ENCODE measurements at places on chromosomes 7 and 10.

DNA sequence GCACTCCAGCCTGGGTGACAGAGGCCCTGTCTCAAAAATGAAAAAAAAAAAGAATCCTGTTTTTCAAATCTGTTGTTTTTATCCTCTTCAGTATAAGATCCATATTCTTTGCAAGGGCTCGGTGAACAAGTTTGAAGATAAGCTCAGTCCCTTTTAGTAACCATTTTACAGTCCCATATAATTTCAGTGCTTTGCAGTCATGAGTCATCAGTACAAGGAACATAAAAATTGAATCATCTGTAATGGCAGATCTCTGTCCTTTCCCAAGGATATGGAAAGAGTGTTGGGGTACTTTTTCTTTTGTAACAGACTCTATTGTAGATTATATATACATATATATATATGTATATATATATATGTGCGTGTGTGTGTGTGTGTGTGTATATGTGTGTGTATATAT is 52.2 kb upstream of the ZPBP start:
- DNase-seq: no peak

DNA sequence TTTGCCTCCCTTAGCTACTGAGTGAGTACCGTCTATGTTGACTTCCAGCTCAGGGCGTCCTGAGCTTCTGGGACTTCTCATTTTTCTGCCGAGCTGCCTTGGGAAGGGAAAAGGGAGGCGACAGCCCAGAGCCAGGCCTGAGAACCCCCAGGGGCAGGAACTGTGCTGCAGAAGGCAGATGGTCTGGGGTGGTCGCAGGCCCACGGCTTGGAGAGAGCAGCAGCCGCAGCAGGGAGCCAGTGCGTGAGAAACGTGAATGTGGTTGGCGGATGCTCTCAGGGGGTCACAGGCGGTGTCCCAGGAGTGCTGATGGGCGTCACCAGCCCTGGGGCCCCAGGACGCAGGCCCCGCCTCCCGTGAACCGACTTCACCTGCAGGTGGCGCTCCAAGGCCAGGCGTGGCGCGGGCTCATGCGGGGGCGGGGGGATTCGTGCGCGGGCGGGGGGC is 9.2 kb upstream of the PWWP2B start:
- peak; percentile 82 for DNase-seq

DNA sequence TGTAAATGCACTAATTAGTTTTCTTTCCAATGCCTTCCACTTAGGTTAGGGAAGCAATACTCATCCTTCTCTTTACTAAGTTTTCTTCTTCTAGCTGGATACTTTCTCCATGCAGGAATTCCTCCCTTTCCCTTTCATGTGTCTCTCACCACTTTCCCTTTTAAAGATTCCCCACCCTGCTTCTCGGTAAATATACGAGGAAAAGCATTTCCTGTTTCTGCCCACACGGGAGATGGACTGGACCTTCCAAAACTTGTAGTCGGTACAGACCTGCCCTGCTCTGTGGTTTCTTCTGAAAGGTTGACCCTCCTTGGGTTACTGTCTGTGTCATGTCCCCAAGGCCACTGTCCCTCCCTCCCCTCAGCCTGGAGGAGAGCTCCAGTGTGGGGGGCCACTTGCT is 58.9 kb upstream of the LYZL2 start:
- no peak for DNase-seq

DNA sequence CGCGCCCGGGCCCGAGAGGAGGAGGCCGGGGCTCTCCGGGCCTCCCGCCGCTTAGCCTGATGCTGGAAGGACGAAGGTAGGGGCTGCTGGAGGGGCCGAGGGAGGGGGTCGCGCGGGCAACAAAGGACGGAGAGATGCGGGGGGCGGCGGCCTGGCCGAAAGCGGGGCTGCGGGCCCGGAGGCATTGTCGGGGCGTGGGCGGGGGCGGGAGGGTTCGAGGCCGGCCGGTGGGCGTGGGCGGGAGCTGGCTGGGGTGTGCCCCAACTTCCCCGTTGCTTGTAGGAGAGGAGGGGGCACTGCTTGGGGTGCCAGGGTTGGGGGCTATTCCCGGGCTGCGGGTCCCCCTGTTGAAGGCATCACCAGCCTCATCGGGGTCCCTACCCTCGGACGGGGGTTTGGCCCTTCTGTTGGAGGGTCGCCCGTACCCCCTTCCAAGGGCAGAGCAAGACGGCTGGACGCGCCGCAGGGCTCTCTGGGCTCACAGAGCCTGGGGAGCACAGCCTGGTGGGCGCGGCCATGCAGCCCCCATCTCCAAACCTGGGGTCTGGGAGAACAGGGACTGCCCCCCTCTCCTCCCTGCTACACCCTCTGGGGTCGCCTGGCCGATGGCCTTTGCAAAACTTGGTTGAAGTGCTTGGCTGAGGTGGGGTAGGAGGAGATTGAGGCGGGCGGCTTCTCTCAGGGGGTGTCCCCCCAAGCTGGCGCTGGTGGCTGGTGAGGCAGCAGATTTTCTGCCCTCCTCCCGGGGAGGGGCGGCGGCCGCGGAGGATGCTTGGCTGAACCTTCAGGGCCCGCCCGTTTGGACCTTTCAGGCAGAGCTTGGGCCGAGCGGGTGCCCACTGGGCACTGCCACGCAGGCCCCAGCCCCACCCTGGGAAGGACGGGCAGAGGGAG is 699 bp downstream of the CLIP2 start:
- DNase-seq: peak; percentile 69

- no peak for DNase-seq
Observed at GRCh38 chr10:133132473-133133291, 27.3 kb upstream of the KNDC1 start.

DNA sequence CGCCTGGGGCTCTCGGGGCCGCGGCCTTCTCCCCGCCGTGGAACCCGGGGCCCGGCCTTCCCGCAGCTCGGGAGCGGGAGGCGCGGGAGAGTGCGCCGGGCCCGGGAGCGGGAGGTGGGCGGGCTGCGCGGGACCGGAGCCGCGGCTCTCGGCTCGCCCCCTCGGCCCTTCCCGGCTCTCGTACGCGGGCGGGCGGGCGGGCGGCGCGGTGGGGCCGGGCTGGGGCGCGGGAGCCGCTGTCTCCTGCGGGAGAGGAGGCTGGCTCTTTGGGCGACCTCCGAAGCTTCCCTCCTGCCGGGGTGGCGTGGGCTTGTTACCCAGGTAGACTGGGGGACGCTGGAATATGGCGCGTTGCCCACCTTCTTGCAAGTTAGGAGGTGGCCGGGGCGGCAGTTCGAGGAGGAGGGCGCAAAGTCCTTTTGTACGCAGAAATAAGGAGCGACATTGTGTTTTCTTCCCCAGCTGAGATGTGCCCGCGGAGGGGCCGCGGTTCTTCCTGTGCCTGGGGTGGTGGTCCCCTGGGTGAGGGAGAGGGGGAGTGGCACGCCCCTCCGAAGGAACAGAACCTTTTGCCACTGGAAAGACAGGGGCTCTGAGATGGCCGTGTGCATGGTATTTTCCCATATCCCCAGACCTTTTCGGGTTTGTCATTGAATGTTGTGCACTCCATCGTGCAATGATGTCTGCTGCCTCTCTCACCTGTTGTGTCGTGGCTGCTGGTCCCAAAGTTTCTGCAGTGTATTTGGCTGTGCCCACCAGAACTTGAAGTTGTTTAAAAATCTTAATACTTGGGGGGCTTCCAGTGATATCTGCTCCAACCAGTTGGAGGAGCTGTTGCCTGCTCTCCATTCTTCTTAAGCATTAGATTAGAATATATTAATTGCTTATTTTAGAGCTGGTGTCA is 844 bp downstream of the NRF1 start:
- DNase-seq: peak; percentile 84

- DNase-seq: no peak
Observed at GRCh38 chr10:46033602-46034011, 3.2 kb upstream of the NCOA4 start.

DNA sequence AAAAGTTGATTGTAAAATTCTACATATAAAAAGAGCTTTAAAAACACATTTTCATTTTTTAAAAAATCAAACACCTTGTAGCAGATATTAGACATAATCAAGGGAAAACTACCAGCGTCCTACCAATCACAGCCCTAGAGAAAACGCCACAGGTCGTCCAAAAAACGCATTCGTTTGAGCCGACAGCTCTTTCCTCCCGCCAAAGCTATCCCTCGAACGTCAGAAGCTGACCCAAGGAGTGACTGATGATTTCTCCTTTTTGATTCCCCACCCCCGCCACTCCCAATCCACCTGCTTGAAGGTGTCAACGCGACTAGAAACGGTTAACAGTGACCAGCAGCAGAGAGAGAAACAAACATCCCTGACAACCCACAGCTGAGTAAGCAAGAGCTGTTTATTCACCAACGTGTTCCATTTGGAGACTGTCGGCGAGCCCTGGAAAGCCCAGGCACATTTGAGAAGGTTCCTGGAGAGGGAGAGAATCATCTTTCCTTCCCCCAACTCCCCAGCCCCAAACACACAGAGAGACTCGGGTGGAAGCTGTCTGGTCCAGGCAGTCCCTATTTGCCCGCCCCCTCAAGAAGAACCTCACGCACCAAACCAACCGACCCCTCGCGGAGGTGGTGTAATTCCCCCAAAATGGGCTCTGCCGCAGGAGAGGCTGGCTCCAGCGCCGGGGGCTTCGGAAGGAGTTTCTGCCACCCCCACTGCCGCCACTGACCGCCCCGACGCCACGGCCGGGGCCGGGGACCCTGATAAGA is 622 bp downstream of the CPEB3 start:
- peak; percentile 55 for DNase-seq

DNA sequence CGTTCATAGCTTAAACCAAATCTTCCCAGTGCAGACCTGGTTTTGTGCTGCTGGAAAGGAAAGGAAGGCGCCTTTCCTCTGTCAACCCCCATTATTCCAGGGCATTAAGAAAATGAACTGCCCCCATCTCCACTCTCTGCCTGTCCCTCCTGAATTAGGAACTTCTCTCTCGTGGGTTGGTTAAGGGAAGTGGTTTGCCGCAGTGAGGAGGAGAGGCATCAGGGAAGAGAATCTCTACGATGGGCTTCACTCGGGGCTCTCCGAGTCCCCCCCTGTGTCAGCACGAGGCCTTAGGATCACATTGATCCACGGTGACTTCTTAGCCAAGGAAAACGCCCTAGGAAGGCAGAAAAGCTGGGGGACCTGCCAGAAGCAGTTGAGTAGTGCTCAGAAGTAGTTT is 53.9 kb upstream of the LYZL2 start:
- DNase-seq: no peak

- DNase-seq: no peak
Observed at GRCh38 chr10:75018686-75019307, 92.7 kb upstream of the SAMD8 start.
